ENCODE measurements at places on chromosomes 7 and 10.

GRCh38 chr7:157096286-157097055 lies 42.3 kb upstream of the UBE3C start:
- DNase-seq = no peak

- DNase-seq = no peak
These were observed 278.1 kb downstream of the TCERG1L start for GRCh38 chr10:131033166-131034085.

- DNase-seq = no peak
These were observed 33.0 kb downstream of the FAM25A start for GRCh38 chr10:87053111-87053510.

GRCh38 chr10:131645756-131646155 lies 255.1 kb upstream of the PPP2R2D start:
- DNase-seq = no peak

- no peak for DNase-seq
These were observed 32.8 kb upstream of the FAM20C start for GRCh38 chr7:159370-160270.

DNA sequence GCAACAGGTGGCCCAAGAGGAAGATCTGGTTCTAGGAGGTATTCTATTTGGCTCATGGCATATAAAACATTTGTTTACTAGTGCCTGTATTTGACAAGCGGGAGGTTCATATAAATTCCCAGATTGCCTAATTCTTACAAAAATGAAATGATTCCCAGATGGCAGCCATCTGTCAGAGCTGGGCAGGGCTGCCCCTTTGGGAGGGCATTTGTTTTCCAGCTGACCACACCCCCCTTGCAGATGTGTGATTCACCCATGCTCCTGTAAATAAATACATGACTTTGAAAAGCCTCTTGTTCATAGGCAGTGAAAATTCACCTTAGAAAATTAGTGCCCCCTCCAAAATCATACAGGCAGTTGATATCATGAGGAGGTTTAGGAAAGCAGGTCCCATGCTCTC lies 8.6 kb downstream of the VWC2 start:
- no peak for DNase-seq

- DNase-seq = no peak
These were observed 1.5 kb upstream of the GRM8 start for GRCh38 chr7:127254163-127254684.

GRCh38 chr10:99673492-99673891 lies 14.2 kb downstream of the ENTPD7 start:
- DNase-seq = no peak

DNA sequence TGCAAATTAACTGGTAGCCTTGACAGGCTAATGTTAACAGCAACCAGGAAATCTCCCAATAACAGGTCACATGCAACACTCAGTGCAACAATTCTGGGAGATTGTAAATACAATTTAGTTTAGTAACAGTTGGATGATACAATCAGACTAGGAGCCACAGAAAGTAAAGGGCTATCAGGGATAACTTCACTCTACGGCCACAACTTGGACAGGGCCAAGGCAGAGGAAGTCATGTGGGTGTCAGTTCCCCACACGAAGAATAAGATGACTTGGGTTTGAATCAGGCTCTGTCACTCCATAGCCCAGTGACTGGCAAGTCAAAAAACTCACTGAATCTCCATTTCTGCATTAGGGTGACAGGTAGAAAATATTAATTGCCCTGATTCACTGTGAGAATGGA lies 217.3 kb upstream of the CCDC6 start:
- DNase-seq = peak; percentile 2

GRCh38 chr7:74462707-74463100 lies 9.0 kb downstream of the GTF2IRD1 start:
- DNase-seq = no peak

DNA sequence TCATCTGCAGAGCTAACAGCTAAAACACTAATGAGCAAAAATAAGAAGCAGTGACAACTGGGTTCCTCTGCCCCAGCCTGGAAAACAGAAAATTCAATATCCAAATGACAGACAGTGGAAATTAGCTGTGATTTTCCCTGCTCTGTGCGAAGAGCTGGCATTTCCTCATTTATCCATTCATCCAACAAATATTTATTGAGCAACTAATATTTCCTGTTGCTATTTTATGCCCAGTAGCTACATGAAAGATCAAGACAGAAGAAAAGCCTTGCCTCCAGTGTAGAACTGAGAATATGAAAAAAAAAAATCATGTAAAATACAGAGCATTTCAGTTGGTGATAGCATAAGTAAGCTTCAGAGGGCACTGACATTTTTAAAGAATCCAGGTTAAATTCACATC lies 140.9 kb downstream of the ABCA13 start:
- peak; percentile 10 for DNase-seq

DNA sequence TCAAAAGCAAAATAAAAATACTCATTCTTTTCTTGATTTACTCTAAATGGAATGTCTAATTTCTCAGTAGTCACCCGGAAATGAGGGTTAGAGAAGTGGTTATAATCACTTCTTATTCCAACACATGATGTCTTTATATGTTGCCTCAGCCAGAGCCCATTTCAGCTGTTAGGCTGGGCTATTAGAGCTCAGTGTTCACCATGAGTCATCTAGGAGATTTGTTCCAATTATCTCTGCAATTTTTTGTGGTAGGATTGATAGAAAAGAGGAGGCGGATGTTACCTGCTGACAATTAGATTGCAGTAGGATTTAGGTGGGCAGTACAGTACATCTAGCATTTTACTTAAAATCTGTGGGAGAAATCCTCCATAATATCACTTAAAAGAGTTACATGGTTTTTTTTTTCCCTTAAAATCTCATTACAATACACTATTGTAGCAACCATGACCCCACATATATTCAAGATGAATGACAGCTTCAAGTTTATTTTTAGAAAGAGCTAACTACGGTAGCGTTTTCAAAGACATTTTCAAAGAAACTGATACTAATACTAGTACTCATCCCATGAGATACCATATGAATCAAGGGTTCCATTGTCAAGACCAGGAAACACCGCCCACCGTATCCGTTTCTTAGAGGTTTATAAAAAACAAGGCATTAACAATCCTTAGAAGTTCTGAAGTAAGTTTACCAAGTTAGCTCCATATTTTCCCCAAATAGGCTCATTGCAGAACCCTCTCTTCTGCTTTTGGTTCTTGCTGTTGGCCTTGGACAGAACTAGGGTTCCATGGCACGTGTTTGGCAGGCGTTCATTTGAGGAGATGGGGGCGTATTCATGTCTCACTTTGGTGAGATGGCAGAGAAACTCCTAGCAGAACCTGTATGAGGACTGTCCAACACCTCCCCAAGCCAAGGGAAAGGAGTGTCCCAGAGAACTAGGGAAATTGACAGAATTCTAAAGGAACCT lies 10.4 kb downstream of the CPA2 start:
- DNase-seq = peak; percentile 63

- no peak for DNase-seq
These were observed 71.8 kb downstream of the ZNF438 start for GRCh38 chr10:30959836-30960210.

- no peak for DNase-seq
These were observed 170.7 kb upstream of the PPP2R2D start for GRCh38 chr10:131729938-131730660.

DNA sequence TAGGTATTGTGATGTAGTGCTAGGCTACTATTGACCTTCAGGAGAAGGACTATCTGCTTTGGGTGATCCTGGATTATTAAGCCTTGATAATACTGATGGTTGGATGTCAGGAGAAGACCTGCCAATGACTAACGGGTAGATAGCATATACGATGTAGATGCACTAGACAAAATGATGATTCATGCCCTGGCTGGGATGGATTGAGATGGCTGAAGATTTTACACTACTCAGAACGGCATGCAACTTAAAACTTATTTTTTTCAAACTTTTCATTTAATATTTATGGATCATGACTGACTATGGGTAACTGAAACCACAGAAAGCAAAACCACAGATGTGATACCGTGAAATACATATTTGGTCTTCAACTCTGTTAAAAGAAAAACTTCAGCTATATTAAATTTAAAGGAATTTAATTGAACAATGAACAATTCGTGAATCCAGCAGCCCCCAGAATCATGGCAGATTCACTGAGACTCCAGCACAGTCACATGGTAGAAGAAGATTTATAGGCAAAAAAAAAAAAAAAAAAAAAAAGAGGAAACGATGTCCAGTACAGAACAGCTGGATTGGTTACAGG lies 124.6 kb upstream of the CDK13 start:
- peak; percentile 23 for DNase-seq

DNA sequence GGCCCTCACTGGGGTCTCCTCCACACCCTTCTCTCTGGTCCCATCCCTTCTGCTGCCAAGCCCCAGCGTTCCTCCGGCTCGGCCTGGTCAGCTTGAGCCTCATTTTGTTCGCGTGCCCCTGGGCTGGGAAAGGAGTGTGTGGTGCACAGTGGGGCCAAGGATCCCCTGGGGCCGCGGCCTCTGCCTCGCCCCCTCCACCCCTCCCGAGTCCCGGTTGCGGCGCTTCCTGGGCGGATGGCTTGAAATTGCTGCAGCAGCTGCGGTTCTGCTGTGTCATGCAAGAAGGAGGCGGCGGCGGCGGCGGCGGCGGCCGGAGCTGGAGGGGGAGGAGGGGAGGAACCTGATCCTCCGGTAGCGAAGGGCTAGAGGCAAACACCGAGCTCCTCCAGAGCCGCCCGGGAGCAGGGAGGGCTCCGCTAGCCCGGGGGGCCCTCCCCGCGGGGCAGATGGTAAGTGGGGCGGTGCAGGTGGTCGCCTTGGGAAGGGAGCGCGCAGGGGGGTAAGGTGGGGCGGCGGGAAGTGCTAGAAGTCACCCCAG lies 217.8 kb upstream of the MKLN1 start:
- DNase-seq = peak; percentile 80

- DNase-seq = peak; percentile 96
These were observed 147.9 kb upstream of the LYZL1 start for GRCh38 chr10:29140991-29141390.

DNA sequence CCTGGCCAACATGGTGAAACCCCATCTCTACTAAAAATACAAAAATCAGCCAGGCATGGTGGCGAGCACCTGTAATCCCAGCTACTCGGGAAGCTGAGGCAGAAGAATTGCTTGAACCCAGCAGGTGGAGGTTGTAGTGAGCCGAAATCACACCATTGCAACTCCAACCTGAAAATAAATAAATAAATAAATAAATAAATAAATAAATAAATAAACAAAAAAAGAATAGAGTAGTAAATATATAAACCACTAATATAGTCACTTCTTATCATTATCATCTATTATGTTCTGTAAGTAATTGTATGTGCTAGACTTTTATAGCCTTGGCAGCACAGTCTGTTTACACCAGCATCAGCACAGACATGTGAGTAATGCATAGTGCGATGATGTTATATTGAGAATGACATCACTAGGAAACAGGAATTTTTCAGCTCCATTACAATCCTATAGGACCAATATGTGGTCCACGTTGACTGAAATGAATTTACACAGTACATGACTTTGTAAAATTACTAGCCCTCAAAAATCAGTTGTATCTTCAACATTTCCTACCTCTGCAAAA lies 385.4 kb upstream of the ANKRD30A start:
- no peak for DNase-seq

- peak; percentile 15 for DNase-seq
These were observed 12.5 kb downstream of the RNF32 start for GRCh38 chr7:156652886-156653568.

- DNase-seq = no peak
These were observed 171.9 kb upstream of the CACNA2D1 start for GRCh38 chr7:82615527-82615926.

- DNase-seq = peak; percentile 49
These were observed 7.3 kb upstream of the KLHDC10 start for GRCh38 chr7:130063036-130063435.

DNA sequence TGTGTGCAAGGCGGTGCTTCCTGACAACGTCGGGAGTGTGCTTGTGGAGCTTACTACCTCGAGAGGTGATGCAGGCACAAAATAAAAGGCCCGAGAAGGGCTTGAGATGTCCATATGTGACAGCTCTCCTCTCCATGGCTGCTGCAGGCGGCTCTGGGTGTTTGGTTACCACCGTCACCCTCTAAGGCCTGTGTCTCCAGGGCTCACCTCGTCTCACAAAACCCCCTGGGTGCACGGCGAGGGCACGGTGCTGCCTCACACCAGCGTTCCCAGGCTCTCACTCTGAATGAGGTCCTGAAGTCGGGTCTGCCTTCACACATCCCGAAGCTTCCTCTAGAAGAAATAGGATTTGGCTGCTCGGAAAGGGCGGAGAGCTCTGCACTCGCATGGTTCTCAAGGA lies 32.9 kb downstream of the PROSER2 start:
- DNase-seq = no peak
